ENCODE measurements at places on chromosomes 2 and 18. TPM values are rescaled to one million over a fixed set of nuclear protein-coding genes. Genes with fewer than 3 reads are reported as not detected.

GRCh38 chr18:13235981-13236380 lies 17.4 kb downstream of the LDLRAD4 start:
- DNase-seq, result peak; percentile 87
- H3K27me3 ChIP-seq, result no peaks in the 10 kb centered on the region
- H3K4me1 ChIP-seq, result peaks cover 4% of the 10 kb centered on the region
- H3K4me3 ChIP-seq, result no peak overlapping the region

DNA sequence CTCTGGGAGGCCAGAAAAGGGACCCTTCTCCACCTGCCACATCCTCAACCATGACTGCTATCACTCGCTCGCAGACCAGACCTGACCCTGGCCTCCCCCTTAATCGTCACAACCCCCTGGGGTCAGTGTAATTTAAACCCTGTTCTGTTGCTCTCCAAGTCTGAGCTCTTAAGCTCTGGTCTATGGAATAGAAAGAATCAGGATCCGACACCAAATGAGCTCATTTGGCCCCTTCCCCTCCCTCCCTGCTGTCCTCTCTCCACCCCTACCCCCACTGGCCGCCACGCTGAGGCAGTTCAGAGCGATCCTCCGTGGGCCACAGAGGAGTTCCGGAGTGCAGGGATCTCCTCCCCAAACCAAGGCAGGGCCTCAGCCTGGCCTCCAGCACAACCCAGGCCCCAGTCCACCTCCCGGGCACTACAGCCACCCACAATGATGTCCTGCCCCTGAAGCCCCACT lies 5.3 kb downstream of the DNMT3A start:
- H3K27me3 ChIP-seq, result no peaks in the 10 kb centered on the region
- no peaks in the 10 kb centered on the region for H3K36me3 ChIP-seq
- no peak for DNase-seq

DNA sequence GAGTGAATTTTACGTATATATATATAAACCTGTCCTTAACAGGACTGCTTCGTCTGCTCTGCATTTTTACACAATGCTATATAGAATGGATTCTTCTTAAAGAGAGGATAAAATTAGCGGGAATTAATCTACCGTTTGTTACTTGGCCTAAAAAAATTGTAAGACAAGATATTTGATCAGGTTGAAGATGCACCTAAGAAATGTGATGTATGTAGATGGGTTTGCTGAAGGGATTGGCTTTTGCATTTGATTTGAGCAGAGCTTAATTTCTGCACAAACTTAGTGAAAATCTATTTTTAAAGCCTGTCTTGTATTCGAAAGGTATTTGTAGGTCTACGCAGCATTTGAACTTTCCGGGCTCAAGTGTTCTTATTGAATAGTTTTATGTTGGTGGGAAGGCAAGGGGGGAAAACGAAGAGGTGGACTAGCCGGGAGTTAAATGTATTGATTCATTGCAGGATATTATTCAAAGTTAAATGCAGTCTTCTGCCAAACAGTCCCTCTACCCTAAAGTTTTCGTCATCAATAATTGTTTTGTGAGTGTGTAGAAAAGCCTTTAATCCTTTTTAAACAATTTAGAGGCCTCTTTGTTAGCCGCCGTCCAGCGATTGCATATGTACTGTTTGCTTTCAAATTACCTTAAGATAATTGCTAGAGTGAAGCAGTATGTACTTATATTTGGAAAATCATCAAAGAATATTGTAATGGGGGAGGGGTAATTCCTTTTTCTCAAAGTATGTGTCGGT lies 1.2 kb downstream of the PPP1CB start:
- no peaks in the 10 kb centered on the region for H3K36me3 ChIP-seq
- no peaks in the 10 kb centered on the region for H3K27me3 ChIP-seq
- peak overlapping the region; percentile 100 for H3K27ac ChIP-seq
- peak overlapping the region; percentile 93 for H3K4me3 ChIP-seq

DNA sequence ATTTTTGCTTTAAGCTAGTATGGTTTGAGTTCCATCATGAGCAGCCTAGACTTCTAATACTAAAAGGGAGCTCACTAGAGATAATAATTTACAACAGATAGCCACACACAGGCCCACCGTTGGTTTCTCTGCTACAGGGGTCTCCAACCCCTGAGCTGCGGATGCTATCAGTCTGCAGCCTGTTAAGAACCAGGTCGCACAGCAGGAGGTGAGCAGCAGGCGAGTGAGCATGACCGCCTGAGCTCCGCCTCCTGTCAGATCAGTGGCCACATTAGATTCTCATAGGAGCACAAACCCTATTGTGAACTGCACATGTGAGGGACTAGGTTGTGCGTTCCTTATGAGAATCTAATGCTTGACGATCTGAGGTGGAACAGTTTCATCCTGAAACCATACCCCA lies 150.6 kb downstream of the HRH4 start:
- no peak for DNase-seq
- no peaks in the 10 kb centered on the region for H3K4me1 ChIP-seq
- H3K27ac ChIP-seq, result no peak overlapping the region
- H3K27me3 ChIP-seq, result no peaks in the 10 kb centered on the region
- H3K36me3 ChIP-seq, result no peaks in the 10 kb centered on the region

GRCh38 chr2:242002944-242003343 lies 133.4 kb downstream of the RTP5 start:
- no peaks in the 10 kb centered on the region for H3K36me3 ChIP-seq
- DNase-seq, result no peak
- H3K4me1 ChIP-seq, result no peaks in the 10 kb centered on the region
- H3K4me3 ChIP-seq, result no peak overlapping the region
- H3K27ac ChIP-seq, result no peak overlapping the region
- no peaks in the 10 kb centered on the region for H3K27me3 ChIP-seq

- H3K4me1 ChIP-seq, result no peaks in the 10 kb centered on the region
- H3K4me3 ChIP-seq, result no peak overlapping the region
- H3K36me3 ChIP-seq, result no peaks in the 10 kb centered on the region
- no peaks in the 10 kb centered on the region for H3K27me3 ChIP-seq
Measured at GRCh38 chr2:55460562-55460961, 40.9 kb upstream of the CCDC88A start.

GRCh38 chr2:209368406-209368805 lies 55.4 kb upstream of the MAP2 start:
- H3K4me3 ChIP-seq, result no peak overlapping the region
- H3K36me3 ChIP-seq, result no peaks in the 10 kb centered on the region
- no peak overlapping the region for H3K27ac ChIP-seq
- no peaks in the 10 kb centered on the region for H3K27me3 ChIP-seq
- no peak for DNase-seq
- H3K4me1 ChIP-seq, result no peaks in the 10 kb centered on the region

- no peak overlapping the region for H3K4me3 ChIP-seq
- no peaks in the 10 kb centered on the region for H3K27me3 ChIP-seq
- no peak overlapping the region for H3K27ac ChIP-seq
- H3K36me3 ChIP-seq, result no peaks in the 10 kb centered on the region
- no peaks in the 10 kb centered on the region for H3K4me1 ChIP-seq
Measured at GRCh38 chr18:3790703-3791102, 340.7 kb downstream of the TGIF1 start.

GRCh38 chr2:190896477-190896876 lies 15.9 kb downstream of the GLS start:
- H3K4me1 ChIP-seq, result no peaks in the 10 kb centered on the region
- no peaks in the 10 kb centered on the region for H3K36me3 ChIP-seq
- H3K27ac ChIP-seq, result no peak overlapping the region
- H3K27me3 ChIP-seq, result no peaks in the 10 kb centered on the region

GRCh38 chr2:237980751-237981150 lies 13.9 kb downstream of the UBE2F start:
- H3K4me3 ChIP-seq, result no peak overlapping the region
- H3K27ac ChIP-seq, result no peak overlapping the region
- no peaks in the 10 kb centered on the region for H3K27me3 ChIP-seq
- DNase-seq, result no peak

GRCh38 chr18:70160073-70160678 lies 45.3 kb downstream of the RTTN start:
- H3K4me1 ChIP-seq, result no peaks in the 10 kb centered on the region
- H3K27me3 ChIP-seq, result no peaks in the 10 kb centered on the region
- DNase-seq, result no peak
- peaks cover 6% of the 10 kb centered on the region for H3K36me3 ChIP-seq
- no peak overlapping the region for H3K27ac ChIP-seq

DNA sequence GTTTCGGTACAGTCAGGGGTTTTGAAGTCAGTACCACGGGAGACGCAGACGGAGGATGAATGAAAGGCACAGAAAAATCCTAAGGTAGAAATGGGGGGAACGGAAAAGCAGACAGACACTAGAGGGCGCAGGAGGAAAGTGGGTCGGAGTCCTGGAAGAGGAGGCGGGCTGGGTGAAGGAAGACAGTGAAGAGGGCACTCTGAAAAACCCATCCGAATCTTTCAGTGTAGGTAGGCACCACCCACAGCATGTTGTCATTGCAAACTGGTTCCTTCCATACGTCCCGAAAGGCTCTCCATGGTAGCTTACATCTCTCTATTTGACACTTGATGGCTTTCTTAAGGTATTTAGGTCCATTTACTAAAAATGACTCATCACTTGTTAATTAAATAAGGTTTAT lies 18.5 kb upstream of the ZNF236 start:
- peaks cover 6% of the 10 kb centered on the region for H3K27me3 ChIP-seq
- H3K4me3 ChIP-seq, result no peak overlapping the region
- DNase-seq, result peak; percentile 63
- no peaks in the 10 kb centered on the region for H3K4me1 ChIP-seq
- H3K36me3 ChIP-seq, result no peaks in the 10 kb centered on the region

Gene GEN1
- total RNA-seq, result 6.7 TPM

DNA sequence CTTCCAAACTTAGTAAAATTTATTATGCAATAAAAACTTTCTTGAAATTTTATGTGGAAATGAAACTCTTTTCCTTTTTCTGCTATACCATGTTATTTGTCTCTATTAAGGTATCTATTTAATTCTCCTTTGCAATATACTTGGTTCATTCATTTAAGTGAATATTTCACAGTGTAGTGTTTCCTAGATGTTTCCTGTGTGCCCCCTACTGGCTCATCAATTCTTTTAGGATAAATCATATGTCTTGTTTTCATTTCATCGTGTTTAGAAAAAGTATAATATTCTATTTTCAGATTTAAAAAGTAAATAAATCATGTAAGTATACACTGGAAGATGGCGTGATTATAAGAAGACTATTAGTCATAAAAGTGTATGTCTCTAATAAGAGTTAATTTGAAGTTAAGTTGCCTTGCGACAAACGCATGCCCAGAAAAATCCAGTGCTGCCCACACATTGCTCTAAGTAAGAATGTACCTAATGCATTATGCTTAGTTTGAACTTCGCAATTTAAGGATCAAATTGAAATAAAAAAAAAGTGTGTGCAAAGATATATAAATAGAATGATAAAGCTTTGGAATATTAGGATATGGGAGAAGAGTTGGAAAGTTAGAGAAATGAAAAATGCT lies 525.4 kb downstream of the KCNJ3 start:
- DNase-seq, result no peak
- H3K27me3 ChIP-seq, result no peaks in the 10 kb centered on the region
- no peak overlapping the region for H3K4me3 ChIP-seq
- no peaks in the 10 kb centered on the region for H3K4me1 ChIP-seq
- H3K27ac ChIP-seq, result no peak overlapping the region
